IMR-90 (cell line): ENCODE measurements at places on chromosomes 3 and 15. TPM values are rescaled to one million over a fixed set of nuclear protein-coding genes. Genes with fewer than 3 reads are reported as not detected.
A peak's percentile ranks its signal among the peaks of the same experiment; 100 is the strongest.

DNA sequence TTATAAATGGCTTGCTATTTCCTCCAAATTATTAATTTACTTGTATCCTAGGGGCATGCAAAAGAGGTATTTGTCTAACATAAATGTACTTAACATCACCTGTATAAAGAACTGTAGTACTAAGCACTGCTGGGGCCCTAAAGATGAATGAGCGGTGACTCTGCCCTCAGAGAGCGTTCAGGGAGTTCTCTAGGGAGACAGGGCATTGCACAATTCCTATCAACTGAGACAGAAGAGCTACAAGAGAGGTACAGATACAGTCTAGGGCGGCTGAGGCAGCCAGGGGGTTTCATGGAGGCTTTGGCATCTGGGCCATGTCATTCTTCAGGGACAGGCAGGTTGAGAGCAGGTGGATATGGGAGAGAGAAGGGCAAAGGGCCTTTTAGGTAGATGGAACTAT, 39.9 kb upstream of the PARL start:
- no peak for DNase-seq

DNA sequence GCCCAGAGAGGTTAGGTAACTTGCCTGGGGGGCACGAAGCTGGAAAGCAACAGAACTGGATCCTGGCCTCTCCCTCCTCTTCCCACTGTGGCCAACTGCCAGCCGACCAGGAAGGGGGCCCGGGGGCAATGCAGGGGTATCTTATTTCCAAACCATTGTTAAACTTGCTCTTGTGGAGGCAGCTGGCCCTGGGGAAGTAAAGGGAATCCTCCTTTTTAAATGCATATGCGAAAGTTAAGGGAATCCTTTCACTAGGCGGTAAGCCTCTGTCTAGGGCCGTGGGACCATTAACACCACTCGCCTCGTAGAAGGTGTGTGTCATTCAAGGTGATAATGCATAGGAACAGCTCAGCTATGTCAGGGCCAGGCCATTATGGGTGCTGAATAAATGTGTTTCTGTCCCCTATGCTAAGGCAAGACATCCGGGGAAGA, 68.6 kb downstream of the ST6GAL1 start:
- no peak for DNase-seq

- no peak for DNase-seq
Observed at GRCh38 chr3:64856106-64856505, 168.3 kb upstream of the ADAMTS9 start.

DNA sequence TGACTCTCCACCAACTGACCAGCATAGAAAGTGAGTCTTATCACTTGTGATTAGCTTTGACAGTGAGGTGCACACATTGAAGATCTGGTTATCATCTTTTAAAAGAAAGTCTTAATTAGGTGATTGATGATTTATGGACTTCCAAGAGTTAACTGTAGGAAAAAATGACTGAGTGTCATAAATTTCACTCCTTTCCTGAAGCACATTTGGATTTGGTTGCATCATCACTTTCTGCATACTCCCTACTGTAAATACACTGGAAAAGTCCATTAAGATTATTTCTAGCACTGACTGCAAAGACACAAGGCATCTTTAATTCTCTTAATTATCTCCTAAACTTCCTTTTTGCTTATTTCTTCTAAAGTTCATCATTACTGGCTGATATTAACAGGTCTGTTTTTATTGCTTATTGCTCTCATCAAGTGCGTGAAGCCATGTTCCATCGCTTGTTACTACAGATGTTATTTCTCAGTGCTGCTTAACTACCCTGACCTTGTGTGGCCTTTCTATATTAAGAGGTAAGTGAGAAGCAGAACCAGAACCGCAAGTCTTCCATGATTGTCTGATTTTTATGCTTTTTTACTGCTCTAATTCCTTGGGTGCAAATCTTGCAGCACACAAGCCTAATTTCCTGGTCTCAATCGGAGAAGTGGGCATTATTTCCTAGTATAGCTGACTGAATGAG, 153.2 kb downstream of the MEIS2 start:
- DNase-seq, result peak; percentile 22

DNA sequence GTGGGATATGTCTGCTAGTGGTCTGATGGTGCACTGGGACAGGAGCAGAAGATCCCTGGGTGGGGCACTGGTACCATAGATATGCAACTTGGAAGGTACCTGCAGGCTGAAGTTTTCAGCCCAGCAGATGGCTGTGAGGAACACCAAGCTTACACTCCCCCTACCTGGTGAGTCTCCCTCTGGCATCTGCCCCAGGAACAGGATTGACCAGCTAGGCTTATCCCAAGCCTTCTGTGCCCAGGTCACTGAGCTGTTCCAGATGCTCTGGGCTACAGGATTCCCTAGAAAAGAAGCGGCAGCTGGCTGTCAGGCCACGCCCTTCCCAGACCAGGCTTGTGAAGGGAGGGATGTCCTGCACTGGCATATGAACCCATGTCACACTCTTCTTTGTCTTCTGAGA, 1130.0 kb downstream of the NAALADL2 start:
- no peak for DNase-seq

GRCh38 chr15:99371180-99372103, 120.2 kb downstream of the LRRC28 start:
- DNase-seq, result peak; percentile 23

GRCh38 chr3:108404368-108404767, 106.0 kb downstream of the MYH15 start:
- DNase-seq, result peak; percentile 42

- no peak for DNase-seq
Observed at GRCh38 chr3:18351823-18352744, 73.1 kb downstream of the SATB1 start.

DNA sequence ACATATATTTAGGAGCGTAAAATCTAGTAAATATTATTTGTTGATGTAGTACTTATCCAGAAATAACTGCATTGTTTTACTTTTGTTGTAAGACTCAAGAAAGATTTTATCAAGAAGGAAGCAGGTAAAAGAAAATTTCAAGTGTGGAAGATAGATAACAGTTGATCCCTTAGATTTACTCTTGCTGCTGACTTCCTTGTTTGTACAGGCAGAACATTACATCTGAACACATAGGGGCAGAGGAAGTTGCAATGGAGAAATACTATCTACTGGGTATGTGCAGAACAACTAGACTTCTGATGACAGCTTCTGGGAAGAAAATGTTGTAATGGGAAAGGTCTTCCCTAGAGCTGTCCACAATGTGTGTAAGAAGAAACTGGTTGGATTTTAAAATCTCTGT, 350.6 kb downstream of the NLGN1 start:
- DNase-seq, result no peak

DNA sequence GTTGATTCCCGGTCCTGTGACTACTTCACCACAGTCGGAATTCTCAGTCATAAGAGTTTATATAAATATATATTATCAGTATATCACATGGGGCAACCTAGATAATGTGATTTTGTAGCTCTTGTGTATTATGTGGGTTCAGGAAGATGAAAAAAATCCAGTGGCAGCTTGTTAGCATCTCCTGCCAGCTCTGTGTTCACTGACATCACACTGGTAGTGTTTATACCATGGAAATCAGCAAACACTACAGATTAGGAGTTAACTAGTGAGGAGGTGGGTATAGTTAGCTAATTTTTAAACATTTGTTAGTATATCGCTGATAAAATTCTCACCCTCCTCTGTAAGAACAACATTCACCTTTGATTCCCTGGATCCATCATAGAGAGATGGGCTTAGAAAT, 44.5 kb upstream of the KCNMB2 start:
- DNase-seq, result no peak

GRCh38 chr3:160139291-160139690, 85.9 kb upstream of the C3orf80 start:
- no peak for DNase-seq

- peak; percentile 73 for DNase-seq
Observed at GRCh38 chr3:121786485-121786884, 36.9 kb upstream of the GOLGB1 start.

GRCh38 chr15:31298707-31299172, 27.9 kb upstream of the KLF13 start:
- DNase-seq, result no peak

GRCh38 chr3:39148435-39149058, 4.8 kb downstream of the CSRNP1 start:
- no peak for DNase-seq

GRCh38 chr3:61664105-61664482, 102.7 kb downstream of the PTPRG start:
- DNase-seq, result peak; percentile 97

GRCh38 chr15:74269362-74270035, 33.4 kb downstream of the CCDC33 start:
- DNase-seq, result no peak

DNA sequence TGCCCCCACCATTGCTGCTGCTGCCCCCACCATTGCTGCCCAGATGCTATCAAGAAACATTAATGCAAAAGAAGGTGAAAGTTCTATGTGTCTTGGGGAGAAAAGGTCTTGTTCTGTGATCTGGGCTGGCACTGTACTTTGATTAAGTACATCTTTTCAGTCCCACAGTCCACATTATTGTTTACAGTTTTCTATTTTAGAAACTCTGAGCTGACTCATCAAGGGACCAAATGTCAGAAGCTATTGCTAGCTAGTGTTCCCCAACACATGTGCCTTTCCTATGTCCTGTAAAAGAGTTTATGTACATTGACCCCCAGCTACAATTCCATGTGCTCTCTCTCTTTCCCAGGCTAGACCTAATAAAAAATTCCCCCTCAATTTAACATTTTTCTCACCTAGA, 264.7 kb upstream of the NECTIN3 start:
- peak; percentile 53 for DNase-seq

DNA sequence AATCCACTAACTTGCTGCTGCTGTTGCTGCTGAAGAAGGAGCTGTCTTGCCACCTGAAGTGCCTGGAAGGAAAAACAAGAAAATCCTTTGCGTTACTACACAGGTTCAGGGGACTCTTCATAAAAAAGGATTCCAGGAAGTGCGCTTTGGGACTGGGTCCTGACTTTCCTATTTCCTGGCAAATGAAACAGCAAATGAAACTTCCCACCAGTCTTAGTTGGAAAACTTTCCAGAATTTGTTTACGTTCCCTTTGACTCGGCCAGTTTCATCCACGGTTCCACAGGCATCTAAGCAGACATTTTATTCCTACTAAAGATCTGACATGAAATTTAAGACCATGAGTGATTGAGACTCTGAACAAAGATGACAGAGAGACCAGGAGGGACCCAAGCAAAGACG, 471.0 kb downstream of the FOXP1 start:
- peak; percentile 75 for DNase-seq

GRCh38 chr3:148173851-148174250, 523.9 kb upstream of the AGTR1 start:
- no peak for DNase-seq

- DNase-seq, result no peak
Observed at GRCh38 chr15:60525341-60526039, 46.5 kb upstream of the ICE2 start.

DNA sequence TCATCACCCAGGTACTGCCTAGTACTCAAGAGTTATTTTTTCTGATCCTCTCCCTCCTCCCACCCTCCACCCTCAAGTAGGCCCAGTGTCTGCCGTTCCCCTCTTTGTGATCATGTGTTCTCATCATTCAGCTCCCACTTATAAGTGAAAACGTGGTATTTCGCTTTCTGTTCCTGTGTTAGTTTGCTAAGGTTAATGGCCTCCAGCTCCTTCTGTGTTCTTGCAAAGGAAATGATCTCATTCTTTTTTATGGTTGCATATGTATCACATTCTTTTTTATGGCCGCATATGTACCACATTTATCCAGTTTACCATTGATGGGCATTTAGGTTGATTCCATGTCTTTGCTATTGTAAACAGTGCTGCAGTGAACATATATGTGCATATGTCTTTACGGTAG, 8.2 kb upstream of the GANC start:
- no peak for DNase-seq

- peak; percentile 21 for DNase-seq
Observed at GRCh38 chr3:188122571-188123169, 31.3 kb upstream of the LPP start.

GRCh38 chr3:165786013-165786412, 51.2 kb downstream of the BCHE start:
- DNase-seq, result no peak

GRCh38 chr3:87350367-87351199, 74.2 kb upstream of the POU1F1 start:
- peak; percentile 47 for DNase-seq

DNA sequence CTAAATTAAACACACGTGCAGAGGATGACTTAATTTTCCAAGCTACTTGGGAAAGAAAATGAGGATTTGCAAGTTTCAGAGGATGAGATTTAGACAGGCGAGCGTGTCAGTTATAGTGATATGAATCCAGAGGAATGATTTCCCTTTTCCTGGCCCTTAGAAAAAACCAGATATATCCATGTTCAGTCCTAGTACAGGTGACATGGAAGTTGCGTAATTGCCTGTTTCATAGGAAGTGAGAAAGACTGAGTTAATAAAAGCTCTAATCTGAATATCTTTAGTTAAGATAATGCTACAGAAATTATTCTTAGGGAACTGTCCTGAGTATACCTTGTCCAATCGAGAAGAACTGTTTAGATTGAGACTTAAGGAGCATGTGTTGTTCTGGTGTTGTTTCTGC, 490.5 kb downstream of the ZNF385D start:
- DNase-seq, result no peak

DNA sequence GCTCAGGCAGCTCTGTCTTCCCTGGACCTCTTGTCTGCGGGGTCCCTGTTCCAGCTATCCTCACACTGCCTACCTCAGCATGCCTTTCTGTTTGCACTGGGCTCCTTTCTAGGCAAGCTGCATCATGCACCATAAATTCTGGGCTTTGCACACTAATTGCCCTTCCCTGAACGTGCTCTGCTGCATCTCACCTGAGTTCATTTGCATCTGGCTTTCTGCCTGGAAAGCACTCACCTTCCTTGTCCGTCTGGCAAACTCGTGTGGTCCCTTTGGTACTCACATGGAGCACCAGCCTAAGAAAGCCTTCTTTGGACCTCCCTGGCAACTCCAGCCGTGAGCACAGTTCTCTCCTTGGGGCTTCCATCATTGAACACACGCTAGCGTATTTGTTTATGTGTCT, 365.6 kb downstream of the SV2B start:
- DNase-seq, result no peak

The RBPMS2 gene
- under 0.01 TPM in 1 of 2 replicates, not detected in the other for total RNA-seq

The PIGZ gene
- under 0.01 and 0.18 TPM in 2 replicates for total RNA-seq

The APOD gene
- not detected in 2 replicates for total RNA-seq

The LRTM1 gene
- total RNA-seq, result not detected in 2 replicates

The TPRG1 gene
- total RNA-seq, result 0.56 TPM in 1 of 2 replicates, not detected in the other

The NANOGP8 gene
- total RNA-seq, result not detected in 2 replicates

The FETUB gene
- not detected in 2 replicates for total RNA-seq

The ABHD14A gene
- 3.1 and 3.4 TPM in 2 replicates for total RNA-seq

The PDCD6IP gene
- 68.1 and 76.1 TPM in 2 replicates for total RNA-seq

The OR5H2 gene
- total RNA-seq, result not detected in 2 replicates

The AMOTL2 gene
- total RNA-seq, result 162 and 172 TPM in 2 replicates

The FSIP1 gene
- 0.18 and 0.56 TPM in 2 replicates for total RNA-seq

The COPS2 gene
- 75.6 and 103 TPM in 2 replicates for total RNA-seq

The SHC4 gene
- total RNA-seq, result 2.5 and 2.7 TPM in 2 replicates

The CCDC39 gene
- total RNA-seq, result not detected in 2 replicates

The IGSF10 gene
- total RNA-seq, result under 0.01 TPM in 2 replicates

The CCR1 gene
- not detected in 2 replicates for total RNA-seq

The ADAMTS17 gene
- total RNA-seq, result 0.28 TPM in 1 of 2 replicates, not detected in the other

The ACTRT3 gene
- total RNA-seq, result 2.5 TPM in 2 replicates

The PLS1 gene
- total RNA-seq, result 0.90 and 1.7 TPM in 2 replicates

The LYZL4 gene
- not detected in 2 replicates for total RNA-seq

The TMEM266 gene
- total RNA-seq, result under 0.01 TPM in 1 of 2 replicates, not detected in the other
